ENCODE measurements at places on chromosomes 2 and 18. TPM values are rescaled to one million over a fixed set of nuclear protein-coding genes. Genes with fewer than 3 reads are reported as not detected.
A peak's percentile ranks its signal among the peaks of the same experiment; 100 is the strongest.

DNA sequence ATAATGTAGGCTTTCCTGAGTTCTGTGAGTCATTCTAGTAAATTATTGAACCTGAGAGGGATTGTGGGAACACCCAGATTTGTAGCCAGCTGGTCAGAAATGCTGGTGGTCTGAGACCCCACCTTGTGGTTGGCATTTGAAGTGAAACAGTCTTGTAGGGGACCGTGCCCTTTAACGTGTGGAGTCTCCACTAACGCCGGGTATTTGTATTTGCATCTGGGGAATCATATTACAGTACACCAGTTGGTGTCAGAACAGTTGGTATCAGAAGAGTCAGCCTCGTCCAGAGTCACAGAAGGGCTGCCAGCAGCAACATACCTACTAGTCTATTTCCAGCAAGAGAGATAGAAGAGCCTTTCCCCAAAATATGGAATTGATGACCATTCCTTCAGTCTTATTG lies 38.3 kb upstream of the PTPN4 start:
- no peaks in the 10 kb centered on the region for H3K27me3 ChIP-seq
- H3K36me3 ChIP-seq: no peaks in the 10 kb centered on the region
- peaks cover 11% of the 10 kb centered on the region for H3K4me1 ChIP-seq
- H3K27ac ChIP-seq: no peak overlapping the region

DNA sequence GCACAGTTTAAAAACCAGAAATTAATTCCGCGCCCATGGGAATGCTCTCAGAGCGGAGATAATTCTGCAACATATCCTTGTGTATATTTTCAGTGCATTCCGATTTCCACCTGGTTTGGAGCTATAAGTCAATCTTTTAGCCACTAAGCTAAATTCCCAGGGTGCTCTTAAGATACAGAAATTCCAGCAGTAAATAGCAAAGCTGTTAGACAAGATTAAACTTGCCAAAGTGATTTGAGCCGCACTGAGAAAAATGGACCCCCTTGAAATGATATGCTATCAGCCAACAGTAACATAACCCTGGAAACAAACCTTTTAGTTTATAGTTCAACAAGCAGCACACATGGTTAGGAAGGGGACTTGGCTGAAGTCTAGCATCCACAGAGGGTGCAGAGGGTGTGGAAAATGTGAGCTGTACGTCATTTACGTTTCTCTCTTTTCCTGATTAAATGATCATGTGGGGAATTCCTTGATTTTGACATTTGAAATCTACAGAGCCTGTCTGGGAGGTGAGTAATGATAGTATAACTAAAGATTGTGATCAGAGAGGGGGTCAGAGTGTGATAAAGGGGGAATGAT lies 99.8 kb upstream of the COPS8 start:
- DNase-seq: no peak
- peaks cover 2% of the 10 kb centered on the region for H3K4me1 ChIP-seq
- no peak overlapping the region for H3K27ac ChIP-seq
- no peaks in the 10 kb centered on the region for H3K36me3 ChIP-seq
- no peak overlapping the region for H3K4me3 ChIP-seq
- peaks cover 10% of the 10 kb centered on the region for H3K27me3 ChIP-seq

DNA sequence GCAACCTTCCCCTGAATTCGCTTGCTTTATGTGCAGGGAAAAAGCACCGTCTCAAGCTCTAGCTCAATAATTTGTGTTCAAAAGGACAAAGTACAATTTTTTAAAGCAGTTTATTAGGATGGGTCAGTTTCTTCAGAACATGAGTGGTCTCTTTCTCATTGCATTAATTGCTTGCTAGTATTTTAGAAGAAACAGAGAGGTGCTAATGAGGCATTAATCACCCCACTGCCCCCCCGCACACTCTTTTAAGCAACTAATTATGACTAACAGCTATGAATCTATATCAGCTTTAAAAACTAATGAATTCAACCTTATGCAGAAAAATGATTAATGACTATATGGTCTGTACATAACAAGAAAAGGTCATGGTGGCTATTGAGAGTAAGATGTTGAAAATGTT lies 262.1 kb upstream of the ST6GAL2 start:
- H3K4me3 ChIP-seq: no peak overlapping the region
- H3K27me3 ChIP-seq: no peaks in the 10 kb centered on the region
- H3K4me1 ChIP-seq: no peaks in the 10 kb centered on the region

- H3K27ac ChIP-seq: no peak overlapping the region
- DNase-seq: peak; percentile 7
- H3K4me3 ChIP-seq: no peak overlapping the region
- no peaks in the 10 kb centered on the region for H3K36me3 ChIP-seq
Observed at GRCh38 chr2:175690113-175690837, 311.8 kb downstream of the LNPK start.

DNA sequence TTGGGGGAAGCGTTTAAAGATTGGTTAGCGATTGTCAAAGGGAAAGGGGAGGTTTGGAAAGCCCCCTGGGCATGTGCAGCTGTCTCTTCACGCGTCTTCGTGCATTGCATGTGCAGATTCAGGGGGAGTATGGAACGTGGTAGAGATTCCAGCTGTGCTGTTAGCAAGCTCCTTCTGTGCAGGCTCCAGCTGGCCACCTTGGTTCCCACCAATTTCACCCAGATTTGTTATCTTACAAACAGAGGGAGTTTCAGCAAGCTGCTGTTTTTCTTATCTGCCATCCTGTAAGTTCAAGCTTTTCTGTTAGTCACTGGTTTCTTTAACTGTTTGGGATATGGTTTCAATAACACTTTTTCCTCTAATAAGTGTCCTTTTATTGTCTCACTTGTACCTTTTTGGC lies 30.4 kb downstream of the FARP2 start:
- no peak overlapping the region for H3K27ac ChIP-seq
- H3K36me3 ChIP-seq: peaks cover 18% of the 10 kb centered on the region
- no peaks in the 10 kb centered on the region for H3K27me3 ChIP-seq
- no peak overlapping the region for H3K4me3 ChIP-seq

Gene CXCR1
- not detected for total RNA-seq

Gene NFU1
- total RNA-seq: 50.9 TPM

Gene CYP27C1
- not detected for total RNA-seq

Gene PKDCC
- not detected for total RNA-seq

Gene SNX17
- 88.1 TPM for total RNA-seq
